GM12878 (cell line): ENCODE measurements at places on chromosomes 11 and 22. TPM values are rescaled to one million over a fixed set of nuclear protein-coding genes. Genes with fewer than 3 reads are reported as not detected.

The OR52D1 gene
- total RNA-seq, result not detected in 2 replicates

- no peaks in the 10 kb centered on the region for H3K36me3 ChIP-seq
- DNase-seq, result no peak
- H3K4me1 ChIP-seq, result no peaks in the 10 kb centered on the region
- H3K4me3 ChIP-seq, result no peak overlapping the region
- H3K27ac ChIP-seq, result no peak overlapping the region
These were observed 24.4 kb upstream of the RFPL3 start for GRCh38 chr22:32333141-32333768.

The RIMBP3C gene
- total RNA-seq, result 0.23 and 0.24 TPM in 2 replicates

- H3K27me3 ChIP-seq, result no peaks in the 10 kb centered on the region; the same call in 1 of the 2 replicates
- H3K4me1 ChIP-seq, result no peaks in the 10 kb centered on the region
- H3K4me3 ChIP-seq, result no peak overlapping the region
- H3K36me3 ChIP-seq, result no peaks in the 10 kb centered on the region
- no peak for DNase-seq
These were observed 102.7 kb upstream of the PARVA start for GRCh38 chr11:12274558-12275197.

GRCh38 chr11:28269586-28269985, 161.4 kb downstream of the METTL15 start:
- H3K36me3 ChIP-seq, result no peaks in the 10 kb centered on the region
- H3K27ac ChIP-seq, result no peak overlapping the region
- no peak for DNase-seq

The MS4A6E gene
- total RNA-seq, result not detected in 2 replicates

The OR4A16 gene
- not detected in 2 replicates for total RNA-seq

- no peaks in the 10 kb centered on the region for H3K4me1 ChIP-seq
- H3K27ac ChIP-seq, result no peak overlapping the region
- no peaks in the 10 kb centered on the region for H3K36me3 ChIP-seq
- no peaks in the 10 kb centered on the region; the same call in 1 of the 2 replicates for H3K27me3 ChIP-seq
These were observed 1.6 kb downstream of the IFITM10 start for GRCh38 chr11:1748636-1749394.

The MLC1 gene
- total RNA-seq, result not detected in 2 replicates

GRCh38 chr11:83006877-83007330, 64.8 kb downstream of the RAB30 start:
- peak overlapping the region; percentile 62 for H3K27ac ChIP-seq
- no peaks in the 10 kb centered on the region for H3K36me3 ChIP-seq
- H3K27me3 ChIP-seq, result no peaks in the 10 kb centered on the region
- H3K4me3 ChIP-seq, result peak overlapping the region; percentile 49; the same call in 1 of the 2 replicates
- DNase-seq, result peak; percentile 75

GRCh38 chr22:21075516-21076138, 29.9 kb downstream of the LRRC74B start:
- no peak overlapping the region for H3K27ac ChIP-seq
- H3K4me1 ChIP-seq, result no peaks in the 10 kb centered on the region
- DNase-seq, result no peak

The SCGB1C1 gene
- not detected in 2 replicates for total RNA-seq

The INPP5J gene
- 1.9 and 2.6 TPM in 2 replicates for total RNA-seq

- H3K27ac ChIP-seq, result no peak overlapping the region
- H3K4me1 ChIP-seq, result no peaks in the 10 kb centered on the region
- no peak overlapping the region for H3K4me3 ChIP-seq
- H3K36me3 ChIP-seq, result no peaks in the 10 kb centered on the region
- peaks cover 2% of the 10 kb centered on the region for H3K27me3 ChIP-seq
These were observed 15.8 kb upstream of the SYN3 start for GRCh38 chr22:33073989-33074418.
